Bladder microvascular endothelial cell (primary cell): ENCODE measurements at places on chromosomes 6 and 20. TPM values are rescaled to one million over a fixed set of nuclear protein-coding genes. Genes with fewer than 3 reads are reported as not detected.

Gene CCDC170
- total RNA-seq = under 0.01 TPM in 1 of 2 replicates, not detected in the other

Gene NOX3
- not detected in 2 replicates for total RNA-seq

Gene FNDC1
- total RNA-seq = under 0.01 TPM in 2 replicates

Gene ZBTB46
- total RNA-seq = 28.7 and 46.9 TPM in 2 replicates

Gene FOXC1
- total RNA-seq = 3.2 and 6.9 TPM in 2 replicates

Gene SAMD3
- total RNA-seq = not detected in 2 replicates

Gene SMIM28
- not detected in 2 replicates for total RNA-seq

Gene BTNL2
- not detected in 2 replicates for total RNA-seq

Gene SS18L1
- total RNA-seq = 6.2 and 16.7 TPM in 2 replicates

Gene GTSF1L
- total RNA-seq = not detected in 2 replicates

Gene KHDRBS2
- total RNA-seq = not detected in 2 replicates
